ENCODE measurements at places on chromosomes 7 and 10.

DNA sequence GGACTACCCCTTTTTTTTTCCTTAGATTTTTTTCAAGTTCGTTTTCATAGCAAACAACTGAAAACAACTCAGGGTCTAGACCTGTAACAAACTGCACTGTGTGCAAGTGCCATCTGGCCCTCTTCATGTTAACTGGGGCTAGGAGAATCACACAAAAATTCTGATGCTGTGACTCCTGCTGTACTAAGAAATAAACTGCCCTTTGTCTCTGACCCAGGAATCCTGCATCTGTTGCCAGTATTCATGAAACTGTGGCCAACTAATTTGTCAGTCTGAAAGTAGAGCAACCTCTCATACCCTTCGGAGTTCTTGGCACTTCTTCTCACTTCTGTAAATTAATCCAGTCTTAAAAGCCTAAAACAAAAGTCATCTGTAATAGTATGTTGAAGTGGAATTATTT is 218.4 kb upstream of the PCDH15 start:
- no peak for DNase-seq
- no peaks in the 10 kb centered on the region for H3K36me3 ChIP-seq
- no peak overlapping the region for H3K4me3 ChIP-seq
- no peaks in the 10 kb centered on the region for H3K4me1 ChIP-seq

DNA sequence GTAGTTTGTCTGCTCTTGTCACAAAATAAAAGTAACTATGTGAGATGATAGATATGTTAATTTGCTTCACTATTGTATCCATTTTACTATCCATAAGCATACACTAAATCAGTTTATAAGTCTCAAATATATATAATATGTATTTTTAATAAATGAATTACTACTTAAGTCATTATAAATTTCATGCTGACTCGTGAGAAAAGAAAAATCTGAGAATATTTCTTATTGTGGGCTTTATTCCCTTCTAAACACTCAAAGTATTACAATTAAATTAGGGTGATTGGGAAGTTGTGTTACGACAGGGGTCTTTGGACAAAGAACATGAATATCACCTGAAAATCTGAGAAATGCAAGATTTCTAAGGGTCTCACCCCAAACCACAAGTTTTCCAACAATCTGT is 48.7 kb upstream of the RELN start:
- H3K27ac ChIP-seq = no peak overlapping the region
- no peak overlapping the region for H3K4me3 ChIP-seq
- no peak for DNase-seq
- H3K4me1 ChIP-seq = no peaks in the 10 kb centered on the region
- no peaks in the 10 kb centered on the region for H3K36me3 ChIP-seq

- DNase-seq = no peak
- no peak overlapping the region for H3K27ac ChIP-seq
- no peaks in the 10 kb centered on the region for H3K4me1 ChIP-seq
These were observed 82.7 kb downstream of the SVOPL start for GRCh38 chr7:138618506-138618905.

GRCh38 chr10:103350517-103351260 is at the start of gene PCGF6:
TSS of gene PCGF6 (minus strand) at chr10:103351140. CDS start at chr10:103351066, 74 bp downstream.
- H3K36me3 ChIP-seq = peaks cover 2% of the 10 kb centered on the region
- no peaks in the 10 kb centered on the region for H3K4me1 ChIP-seq
- H3K27me3 ChIP-seq = no peaks in the 10 kb centered on the region
- peak; percentile 76 for DNase-seq
- H3K27ac ChIP-seq = no peak within 1 kb of the TSS
- H3K4me3 ChIP-seq = peak within 1 kb of the TSS; percentile 85

DNA sequence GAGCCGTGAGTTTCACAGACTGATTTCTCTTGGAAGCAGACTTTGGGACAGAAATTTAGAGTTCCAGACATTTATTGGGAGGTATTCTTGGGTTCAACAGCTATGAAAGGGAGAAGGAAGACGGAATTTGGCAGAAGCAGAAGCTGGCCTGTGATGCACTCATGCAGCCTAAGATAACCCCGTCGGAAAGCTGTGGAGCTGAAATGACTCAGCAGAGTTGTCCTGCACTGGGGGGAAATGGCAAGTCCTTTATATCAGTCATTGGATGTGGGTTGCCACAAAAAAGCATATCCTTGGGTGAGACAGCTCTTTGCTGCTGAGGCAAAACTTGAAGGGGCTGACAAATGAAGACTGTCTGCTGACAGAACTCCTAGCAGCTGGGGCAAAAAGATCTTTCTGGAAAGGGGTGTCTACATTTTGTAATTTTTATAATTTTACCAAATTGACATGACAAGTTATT is 11.5 kb upstream of the MICU1 start:
- no peaks in the 10 kb centered on the region for H3K27me3 ChIP-seq
- H3K4me3 ChIP-seq = no peak overlapping the region
- no peaks in the 10 kb centered on the region for H3K4me1 ChIP-seq
- DNase-seq = no peak
- no peaks in the 10 kb centered on the region for H3K36me3 ChIP-seq

GRCh38 chr10:60139798-60140566 is 233.6 kb upstream of the CCDC6 start:
- no peak for DNase-seq
- no peaks in the 10 kb centered on the region for H3K4me1 ChIP-seq
- H3K27ac ChIP-seq = no peak overlapping the region
- H3K36me3 ChIP-seq = no peaks in the 10 kb centered on the region
- no peaks in the 10 kb centered on the region for H3K27me3 ChIP-seq

- no peaks in the 10 kb centered on the region for H3K27me3 ChIP-seq
- no peak for DNase-seq
- H3K4me3 ChIP-seq = no peak overlapping the region
- no peaks in the 10 kb centered on the region for H3K36me3 ChIP-seq
- H3K27ac ChIP-seq = no peak overlapping the region
- no peaks in the 10 kb centered on the region for H3K4me1 ChIP-seq
These were observed 20.9 kb downstream of the SLC25A16 start for GRCh38 chr10:68506411-68506810.

GRCh38 chr10:46255801-46256747 is 30.7 kb upstream of the ANTXRL start:
- no peaks in the 10 kb centered on the region for H3K4me1 ChIP-seq
- no peaks in the 10 kb centered on the region for H3K27me3 ChIP-seq
- H3K36me3 ChIP-seq = no peaks in the 10 kb centered on the region
- H3K27ac ChIP-seq = no peak overlapping the region

DNA sequence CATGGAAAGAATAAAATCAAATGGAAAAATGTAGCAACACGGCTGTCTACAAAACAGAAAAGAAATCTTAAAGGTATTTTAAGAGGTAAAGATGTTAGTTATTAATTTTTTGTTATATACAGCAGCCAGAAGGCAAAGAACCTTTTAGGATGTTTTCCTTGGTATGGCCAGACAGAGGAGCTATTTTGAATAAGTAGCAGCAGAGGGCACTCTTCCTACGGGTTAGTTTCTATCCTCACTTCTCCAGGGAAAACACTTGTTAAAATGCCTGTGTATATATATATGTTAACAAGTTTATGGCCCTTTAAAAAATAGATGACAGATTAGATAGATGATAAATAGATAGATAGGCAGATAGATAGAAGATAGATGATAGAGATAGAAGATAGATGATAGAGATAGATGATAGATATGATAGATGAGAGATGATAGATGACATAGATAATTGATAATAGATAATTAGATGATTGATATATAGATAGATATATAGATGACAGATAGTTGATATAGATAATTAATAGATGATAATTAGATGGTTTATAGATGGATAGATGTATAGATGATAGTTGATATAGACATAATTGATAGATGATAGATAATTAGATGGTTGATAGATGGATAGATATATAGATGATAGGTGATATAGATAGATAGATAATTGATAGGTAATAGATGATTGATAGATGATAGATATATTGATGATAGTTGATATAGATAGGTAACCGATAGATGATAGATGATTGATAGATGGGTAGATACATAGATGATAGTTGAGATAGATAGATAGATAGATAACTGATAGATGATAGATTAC is 57.8 kb upstream of the WIPF3 start:
- no peaks in the 10 kb centered on the region for H3K27me3 ChIP-seq
- no peak for DNase-seq

- H3K36me3 ChIP-seq = no peaks in the 10 kb centered on the region
- H3K27me3 ChIP-seq = no peaks in the 10 kb centered on the region
- no peak for DNase-seq
- no peak overlapping the region for H3K4me3 ChIP-seq
- H3K27ac ChIP-seq = no peak overlapping the region
These were observed 106.2 kb upstream of the GLCCI1 start for GRCh38 chr7:7862393-7862792.

- H3K36me3 ChIP-seq = no peaks in the 10 kb centered on the region
- H3K4me3 ChIP-seq = no peak overlapping the region
- no peaks in the 10 kb centered on the region for H3K27me3 ChIP-seq
- H3K4me1 ChIP-seq = no peaks in the 10 kb centered on the region
- H3K27ac ChIP-seq = no peak overlapping the region
- DNase-seq = no peak
These were observed 20.2 kb upstream of the FOXK1 start for GRCh38 chr7:4661871-4662270.

DNA sequence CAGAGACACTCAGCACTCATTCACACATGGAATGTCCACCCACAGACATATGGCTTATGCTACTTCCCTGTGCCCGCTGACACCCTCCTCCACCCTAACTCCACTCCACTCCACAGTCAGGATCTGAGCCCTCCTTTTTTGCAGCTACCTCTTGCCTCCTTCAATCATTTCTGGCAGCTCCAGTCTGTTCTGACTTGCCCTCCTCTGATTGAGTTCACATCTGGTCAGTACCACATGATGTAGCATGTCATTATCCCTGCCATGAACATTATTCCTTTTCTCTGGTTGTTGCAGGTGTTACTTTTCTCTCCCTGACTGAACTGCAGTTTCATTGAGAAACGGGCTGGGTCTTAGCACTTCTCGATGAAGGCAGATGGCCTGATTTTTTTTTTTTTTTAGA is 130.1 kb upstream of the EGR2 start:
- no peaks in the 10 kb centered on the region for H3K36me3 ChIP-seq
- no peak for DNase-seq
- no peaks in the 10 kb centered on the region for H3K27me3 ChIP-seq
- no peak overlapping the region for H3K4me3 ChIP-seq

DNA sequence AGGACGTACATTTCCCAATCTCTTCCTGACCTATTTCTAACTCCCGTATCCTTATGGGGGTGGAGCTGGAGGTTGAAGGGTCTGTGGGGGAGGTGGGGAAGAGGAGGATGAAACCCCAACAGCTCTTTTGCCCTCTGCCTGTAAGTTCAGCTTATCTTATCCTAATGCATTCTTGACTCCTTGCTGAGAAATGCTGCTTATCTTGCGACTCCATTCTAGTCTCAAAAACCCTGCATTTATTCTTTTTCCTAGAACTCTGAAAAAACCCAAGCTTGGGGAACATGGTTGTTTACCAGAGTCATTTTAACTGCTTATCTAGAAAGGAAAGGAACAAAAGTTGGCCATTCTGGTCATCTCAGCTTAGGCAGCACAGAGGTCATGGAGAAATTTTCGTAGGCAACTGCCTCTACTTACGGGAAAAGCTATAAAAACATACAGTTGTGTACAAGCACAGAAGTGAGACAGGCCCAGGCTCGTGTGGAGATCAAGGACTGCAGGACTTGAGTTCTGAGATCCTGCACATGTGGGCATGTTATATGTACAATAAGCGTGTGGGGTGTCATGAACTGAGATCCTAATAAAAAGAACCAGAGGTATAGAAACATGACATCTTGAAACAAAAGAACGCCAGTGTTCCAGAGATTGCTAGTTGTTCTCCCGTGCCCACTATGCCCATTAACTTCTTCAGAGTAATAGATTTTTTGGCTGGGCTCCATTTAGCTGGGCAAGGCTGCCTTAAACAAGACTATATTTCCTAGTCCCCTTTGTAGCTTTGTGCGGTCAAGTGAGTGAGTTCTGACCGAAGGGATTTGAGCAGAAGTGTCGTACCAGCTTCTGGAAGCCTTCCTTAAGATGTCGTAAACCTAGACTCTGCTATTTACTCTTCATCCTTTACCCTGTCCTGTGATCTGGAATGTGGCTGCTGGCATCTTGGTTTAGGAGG is 9.6 kb downstream of the INMT start:
- H3K4me1 ChIP-seq = no peaks in the 10 kb centered on the region
- H3K4me3 ChIP-seq = no peak overlapping the region
- no peaks in the 10 kb centered on the region for H3K36me3 ChIP-seq
- H3K27ac ChIP-seq = no peak overlapping the region
- no peaks in the 10 kb centered on the region for H3K27me3 ChIP-seq

GRCh38 chr10:77799352-77799751 is 127.2 kb downstream of the DLG5 start:
- no peak overlapping the region for H3K4me3 ChIP-seq
- H3K27me3 ChIP-seq = no peaks in the 10 kb centered on the region
- H3K4me1 ChIP-seq = peaks cover 3% of the 10 kb centered on the region
- DNase-seq = no peak
- H3K27ac ChIP-seq = no peak overlapping the region

DNA sequence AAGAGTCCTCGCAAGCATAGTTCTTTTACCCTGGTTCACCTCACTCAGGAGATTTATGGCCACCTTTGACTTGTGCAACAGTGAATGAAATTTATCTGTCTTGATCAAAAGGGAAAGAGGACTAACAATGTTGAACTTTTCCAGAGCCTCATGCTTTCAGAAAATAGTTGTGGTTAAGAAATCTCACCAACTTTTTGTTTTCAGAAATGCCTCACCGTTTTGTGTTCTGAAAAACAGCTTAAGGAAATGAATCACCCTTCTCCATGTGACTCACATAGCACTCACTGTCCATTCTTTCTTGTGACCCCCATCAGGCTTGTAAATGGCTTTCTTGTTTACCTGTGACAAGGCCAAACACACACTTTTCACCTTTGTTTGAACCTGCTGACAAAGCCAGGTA is 148.6 kb upstream of the FAM3C start:
- H3K36me3 ChIP-seq = no peaks in the 10 kb centered on the region
- no peak for DNase-seq
- H3K27me3 ChIP-seq = no peaks in the 10 kb centered on the region
- H3K4me1 ChIP-seq = no peaks in the 10 kb centered on the region
- no peak overlapping the region for H3K4me3 ChIP-seq

GRCh38 chr10:122875843-122876466 is 3.4 kb downstream of the FAM24B start:
- DNase-seq = peak; percentile 55
- H3K36me3 ChIP-seq = no peaks in the 10 kb centered on the region
- peaks cover 2% of the 10 kb centered on the region for H3K4me1 ChIP-seq
- peak overlapping the region; percentile 74 for H3K27ac ChIP-seq

GRCh38 chr10:2278363-2278762 is 541.0 kb upstream of the ADARB2 start:
- no peak overlapping the region for H3K4me3 ChIP-seq
- no peaks in the 10 kb centered on the region for H3K27me3 ChIP-seq
- H3K4me1 ChIP-seq = no peaks in the 10 kb centered on the region
- no peak overlapping the region for H3K27ac ChIP-seq
- H3K36me3 ChIP-seq = no peaks in the 10 kb centered on the region

- H3K27ac ChIP-seq = no peak overlapping the region
- no peaks in the 10 kb centered on the region for H3K4me1 ChIP-seq
- DNase-seq = no peak
These were observed 4.4 kb upstream of the CCL26 start for GRCh38 chr7:75776295-75776971.

Measured in iPS DF 6.9 (cell line).